Activated effector memory CD4-positive, alpha-beta T cell treated with Interleukin-2 at 50 U/mL for 16 hours (primary cell): ENCODE measurements at places on chromosomes 12 and 14.

DNA sequence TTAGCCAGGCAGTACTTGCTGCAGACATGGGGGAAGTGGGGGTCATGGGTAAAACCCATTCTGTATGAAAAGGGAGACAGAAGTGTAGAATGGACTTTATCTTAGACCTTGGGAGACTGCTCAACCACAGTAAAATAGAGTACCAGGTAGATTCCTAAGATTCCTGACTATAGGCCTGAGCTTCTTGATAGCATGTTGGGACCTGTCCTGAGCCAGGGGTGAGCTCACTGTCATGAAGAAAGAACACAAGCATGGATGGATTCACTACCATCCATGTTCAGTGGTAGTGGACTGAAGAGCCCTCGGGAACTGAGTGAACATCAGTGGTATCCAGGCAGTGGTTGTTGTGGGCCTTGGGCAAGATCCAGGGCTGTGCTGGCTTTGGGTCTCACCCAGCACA is 1003.8 kb downstream of the TMTC2 start:
- no peak for DNase-seq

GRCh38 chr12:57614178-57614947 is 3.1 kb downstream of the ARHGEF25 start:
- DNase-seq, result no peak

- no peak for DNase-seq
These were observed 884 bp downstream of the CAPRIN2 start for GRCh38 chr12:30753751-30754382.

- no peak for DNase-seq
These were observed 60.3 kb downstream of the ARF6 start for GRCh38 chr14:49953196-49953595.

GRCh38 chr14:32136027-32136825 is 59.1 kb downstream of the ARHGAP5 start:
- no peak for DNase-seq

DNA sequence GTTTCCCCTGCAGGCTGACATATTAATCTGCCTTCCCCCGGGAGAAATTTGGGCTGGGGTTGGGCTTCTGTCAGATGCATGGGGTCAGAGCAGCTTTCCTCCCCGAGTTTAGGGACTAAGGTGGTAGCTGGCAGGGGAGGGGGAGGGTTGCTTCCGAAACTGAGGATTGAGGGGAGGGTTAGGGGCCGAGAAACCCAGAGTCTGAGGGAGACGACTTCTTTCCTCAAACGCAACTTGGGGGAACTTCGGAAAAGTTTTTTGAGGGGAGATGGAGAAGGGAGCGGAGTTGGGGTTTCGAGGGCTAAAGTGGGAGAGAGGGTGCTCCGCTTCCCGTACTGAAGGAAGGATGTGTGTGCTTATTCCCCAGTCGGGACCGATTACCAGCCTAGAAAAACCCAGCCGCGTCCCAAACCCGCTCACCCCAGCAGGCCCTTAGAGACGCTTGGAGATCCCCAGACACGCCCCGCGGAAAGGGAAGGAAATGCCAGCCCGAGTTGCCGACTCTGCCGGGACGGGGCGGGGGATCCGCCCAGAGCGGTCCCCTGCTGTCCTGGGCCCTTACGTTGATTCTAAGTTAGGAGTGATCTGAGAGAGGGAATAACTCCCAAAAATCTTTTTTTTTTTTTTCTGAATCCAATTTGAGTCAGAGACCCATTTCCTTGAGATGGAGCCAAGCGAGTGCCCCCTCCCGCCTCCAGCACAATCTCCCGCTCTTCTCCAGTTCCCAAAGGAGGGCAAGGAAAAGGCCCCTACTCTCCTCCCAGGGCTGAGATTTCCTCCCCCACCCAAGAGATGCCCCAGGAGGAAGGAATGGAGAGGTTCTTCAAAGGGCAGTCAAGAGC is 61.9 kb downstream of the SMUG1 start:
- DNase-seq, result no peak

GRCh38 chr14:67999705-68000384 is 180.3 kb downstream of the RAD51B start:
- no peak for DNase-seq

GRCh38 chr12:110785240-110785639 is 42.5 kb upstream of the PPP1CC start:
- no peak for DNase-seq

DNA sequence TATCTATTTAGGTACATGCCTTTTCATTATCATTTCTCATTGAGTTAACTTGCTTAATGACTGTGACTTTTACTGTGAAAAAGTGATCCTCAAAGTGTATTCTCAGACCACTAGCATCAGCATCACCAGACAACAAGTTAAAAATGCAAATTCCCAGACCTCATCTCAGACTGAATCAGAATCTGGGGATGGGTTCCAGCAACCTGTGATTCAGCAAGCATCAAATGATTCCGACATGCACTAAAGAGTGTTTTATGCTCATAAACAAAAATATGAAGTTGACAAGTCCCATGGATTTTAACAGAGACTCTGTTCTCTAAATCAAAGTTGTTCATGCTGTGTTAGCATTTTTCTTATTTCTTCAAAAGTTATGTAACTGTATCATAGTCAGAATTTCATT is 130.6 kb downstream of the BCAT1 start:
- DNase-seq, result no peak

DNA sequence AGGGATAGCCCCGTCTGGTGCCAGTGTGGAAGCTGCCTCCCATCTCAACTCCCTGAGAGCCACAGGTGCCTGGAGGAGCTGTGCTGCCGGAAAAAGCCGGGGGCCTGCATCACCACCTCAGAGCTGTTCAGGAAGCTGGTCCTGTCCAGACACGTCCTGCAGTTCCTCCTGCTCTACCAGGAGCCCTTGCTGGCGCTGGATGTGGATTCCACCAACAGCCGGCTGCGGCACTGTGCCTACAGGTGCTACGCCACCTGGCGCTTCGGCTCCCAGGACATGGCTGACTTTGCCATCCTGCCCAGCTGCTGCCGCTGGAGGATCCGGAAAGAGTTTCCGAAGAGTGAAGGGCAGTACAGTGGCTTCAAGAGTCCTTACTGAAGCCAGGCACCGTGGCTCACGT is 25.5 kb upstream of the P2RX4 start:
- no peak for DNase-seq

DNA sequence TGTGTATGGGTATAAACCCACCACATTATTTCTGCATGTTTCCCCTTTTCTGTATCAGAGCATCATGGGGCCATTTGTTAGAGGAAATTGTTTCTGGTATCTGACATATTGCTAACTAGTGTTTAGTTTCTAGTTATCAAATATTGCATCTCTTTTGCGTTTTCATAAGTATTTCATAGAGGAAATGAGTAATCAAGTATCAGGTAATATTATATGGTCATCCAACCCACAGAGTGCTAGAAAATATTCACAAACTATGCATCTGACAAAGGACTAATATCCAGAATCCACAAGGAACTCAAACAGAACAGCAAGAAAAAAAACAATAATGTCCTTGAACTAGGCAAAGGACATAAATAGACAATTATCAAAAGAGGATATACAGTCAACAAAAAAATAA is 258.9 kb upstream of the LRIG3 start:
- no peak for DNase-seq
